ENCODE measurements at places on chromosomes 2 and 18.

DNA sequence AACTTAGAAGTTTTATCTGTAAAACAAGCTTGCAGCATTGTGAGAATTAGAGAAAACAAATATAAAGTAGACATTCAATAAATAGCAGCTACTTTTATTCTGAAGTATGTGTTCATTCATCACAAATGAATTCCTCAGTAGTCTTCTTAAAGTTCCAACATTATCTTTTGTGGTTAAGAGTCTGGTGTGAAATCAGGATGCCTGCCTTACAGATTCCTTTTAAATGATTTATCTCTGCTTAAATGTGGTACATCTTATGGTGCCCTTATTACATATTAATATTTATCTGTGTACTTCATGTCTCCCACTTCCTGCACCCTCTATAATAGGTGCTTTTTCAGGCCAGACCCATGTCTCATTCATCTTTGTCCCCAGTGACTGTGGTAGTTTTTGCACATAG, 595.0 kb downstream of the STK39 start:
- DNase-seq, result no peak

DNA sequence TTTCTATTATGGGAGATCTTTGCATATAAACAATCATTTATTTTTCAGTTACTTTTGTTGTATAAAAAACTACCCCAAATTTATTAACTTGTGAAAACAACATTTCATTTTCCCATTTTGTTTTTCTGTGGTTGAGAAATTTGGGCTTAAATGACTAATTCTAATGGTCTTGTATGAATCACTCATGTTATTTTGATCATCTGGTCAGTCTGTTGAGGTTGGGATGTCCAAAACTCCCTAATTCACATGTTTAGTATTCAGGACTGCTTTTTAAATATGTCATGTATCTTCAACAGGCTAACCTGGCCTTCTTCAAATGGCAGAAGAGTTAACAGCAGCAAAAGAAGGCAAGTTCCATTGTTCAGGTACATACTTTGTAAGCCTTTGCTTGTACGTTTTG, 788.1 kb downstream of the TRIB2 start:
- DNase-seq, result no peak

DNA sequence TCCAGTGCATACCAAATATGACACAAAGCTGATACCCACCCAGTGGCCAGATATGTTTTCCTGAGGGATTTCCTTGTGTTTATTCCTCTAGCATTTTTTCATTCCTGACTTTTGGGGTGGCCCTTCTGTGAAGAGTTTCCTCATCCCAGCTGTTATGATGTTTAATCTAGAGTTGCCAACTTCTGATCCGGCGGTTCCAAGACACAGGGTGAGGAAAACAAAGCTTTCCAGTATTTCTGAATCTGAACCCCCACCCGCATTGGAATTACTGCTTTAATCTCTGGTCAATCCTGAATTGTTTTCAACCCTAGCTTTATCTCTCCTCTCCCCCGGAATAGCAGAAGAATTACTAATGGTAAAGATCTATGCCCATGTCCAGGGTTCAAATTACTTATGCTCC, 39.2 kb upstream of the PNPT1 start:
- no peak for DNase-seq

DNA sequence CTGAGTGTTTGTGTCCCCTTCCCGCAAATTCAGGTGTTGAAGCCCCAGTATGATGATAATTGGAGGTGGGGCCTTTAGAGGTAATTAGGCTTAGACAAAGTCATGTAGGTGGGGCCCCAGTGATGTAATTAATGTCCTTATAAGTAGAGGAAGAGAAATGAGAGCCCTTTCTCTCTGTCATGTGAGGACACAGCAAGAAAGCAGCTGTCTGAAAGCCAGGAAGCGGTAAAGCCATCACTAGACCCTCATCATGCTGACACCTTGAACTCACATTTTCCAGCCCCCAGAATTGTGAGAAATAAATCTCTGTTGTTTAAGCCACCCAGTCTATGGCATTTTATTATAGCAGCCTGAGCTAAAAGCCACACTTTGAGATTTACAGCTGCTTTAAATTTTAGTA, 1580.0 kb downstream of the LRP1B start:
- no peak for DNase-seq

DNA sequence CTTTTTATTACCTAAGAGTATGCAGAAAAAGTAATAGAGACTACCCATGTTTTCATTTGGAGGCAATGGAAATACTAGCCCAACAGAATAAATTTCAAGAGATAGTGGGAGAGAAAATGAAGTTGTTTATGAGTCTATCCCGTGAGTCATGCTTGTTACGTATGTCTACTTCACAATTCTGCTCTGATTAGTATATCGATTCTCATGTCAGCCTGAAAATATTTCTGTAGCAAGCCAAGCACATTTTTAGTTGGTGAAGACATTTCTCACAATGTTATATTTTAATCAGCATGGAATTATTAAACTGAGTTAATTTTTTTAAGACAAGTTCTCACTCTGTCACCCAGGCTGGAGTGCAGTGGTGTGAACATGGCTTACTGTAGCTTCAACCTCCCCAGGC, 346.1 kb downstream of the RPRM start:
- DNase-seq, result no peak

- no peak for DNase-seq
Measured at GRCh38 chr2:14700753-14701152, 68.2 kb downstream of the LRATD1 start.

- peak; percentile 32 for DNase-seq
Measured at GRCh38 chr2:144461308-144461766, 58.6 kb downstream of the ZEB2 start.

- DNase-seq, result peak; percentile 32
Measured at GRCh38 chr18:59820663-59821062, 79.1 kb upstream of the PMAIP1 start.

GRCh38 chr2:239601880-239602279, 201.1 kb upstream of the HDAC4 start:
- no peak for DNase-seq

DNA sequence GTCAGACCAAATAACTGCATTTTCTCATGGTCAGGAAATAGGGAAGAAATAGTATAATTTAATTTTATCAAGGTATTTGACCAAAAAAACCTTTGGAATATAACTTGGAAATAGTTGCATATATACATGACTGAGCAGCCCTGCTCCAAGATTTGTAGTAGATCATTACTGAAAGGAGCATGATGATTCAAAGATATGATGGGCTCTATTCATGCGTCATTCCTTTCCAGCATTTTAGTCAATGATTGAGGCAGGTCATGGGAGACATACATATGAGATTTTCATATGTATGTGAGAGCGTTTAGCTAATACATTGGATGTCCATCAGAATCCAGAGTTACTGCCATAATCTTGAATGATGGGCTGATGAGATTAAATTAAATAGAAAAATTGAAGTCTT, 74.5 kb downstream of the CAB39 start:
- no peak for DNase-seq

GRCh38 chr2:503288-503999, 173.8 kb downstream of the TMEM18 start:
- DNase-seq, result no peak

DNA sequence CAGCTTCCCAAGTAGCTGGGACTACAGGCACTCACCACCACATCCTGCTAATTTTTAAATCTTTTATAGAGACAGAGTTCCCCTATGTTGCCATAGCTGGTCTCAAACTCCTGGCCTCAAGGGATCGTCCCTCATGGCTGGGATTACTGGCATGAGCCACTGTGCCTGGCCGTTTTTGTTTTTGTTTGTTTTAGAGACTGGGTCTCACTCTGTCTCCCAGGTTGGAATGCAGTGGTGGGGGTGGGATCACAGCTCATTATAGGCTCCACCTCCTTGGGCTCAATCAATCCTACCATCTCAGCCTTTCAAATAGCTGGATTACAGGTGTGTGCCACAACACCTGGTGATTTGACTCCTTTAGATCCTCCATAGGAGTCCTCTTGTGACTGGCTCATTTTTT, 19.5 kb upstream of the ZDBF2 start:
- no peak for DNase-seq

DNA sequence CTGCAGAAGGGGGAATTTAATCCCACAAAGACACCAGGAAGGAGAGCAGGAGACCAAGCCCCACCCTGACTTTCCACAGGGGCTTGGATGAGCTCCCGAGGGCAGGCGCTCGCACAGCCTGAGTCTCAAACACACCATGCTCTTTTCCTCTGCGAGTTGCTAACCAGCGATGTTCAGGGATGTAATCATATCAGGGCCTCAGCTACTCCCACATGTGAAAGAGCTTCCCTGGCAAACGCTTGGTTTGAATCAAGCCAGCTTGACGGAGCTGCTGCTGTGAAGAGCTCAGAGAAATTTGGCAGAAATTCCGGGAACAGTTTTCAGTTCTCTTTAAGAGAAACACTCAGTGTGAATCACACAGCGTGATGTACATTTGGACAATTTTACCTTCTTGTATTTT, 385.8 kb downstream of the GALR1 start:
- DNase-seq, result peak; percentile 92

DNA sequence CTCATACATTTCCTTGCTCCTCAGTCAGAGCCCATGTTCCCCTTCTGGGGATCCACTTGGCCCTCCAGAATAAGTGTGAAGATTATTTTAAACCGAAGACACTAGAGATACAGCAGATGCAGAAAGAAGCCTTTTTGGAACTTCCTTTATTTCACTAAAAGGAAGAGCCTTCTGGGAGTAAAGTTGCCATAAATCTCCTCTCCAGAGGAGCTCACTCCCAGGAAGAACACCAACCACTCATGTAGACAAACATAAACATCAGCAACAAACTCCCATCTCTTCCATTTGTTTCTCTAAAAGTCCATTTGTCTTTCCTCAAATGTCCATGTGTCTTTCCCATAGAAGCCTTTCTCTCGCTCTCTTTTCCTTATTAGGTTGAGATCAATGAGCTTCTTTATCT, 62.4 kb upstream of the MSH6 start:
- no peak for DNase-seq

DNA sequence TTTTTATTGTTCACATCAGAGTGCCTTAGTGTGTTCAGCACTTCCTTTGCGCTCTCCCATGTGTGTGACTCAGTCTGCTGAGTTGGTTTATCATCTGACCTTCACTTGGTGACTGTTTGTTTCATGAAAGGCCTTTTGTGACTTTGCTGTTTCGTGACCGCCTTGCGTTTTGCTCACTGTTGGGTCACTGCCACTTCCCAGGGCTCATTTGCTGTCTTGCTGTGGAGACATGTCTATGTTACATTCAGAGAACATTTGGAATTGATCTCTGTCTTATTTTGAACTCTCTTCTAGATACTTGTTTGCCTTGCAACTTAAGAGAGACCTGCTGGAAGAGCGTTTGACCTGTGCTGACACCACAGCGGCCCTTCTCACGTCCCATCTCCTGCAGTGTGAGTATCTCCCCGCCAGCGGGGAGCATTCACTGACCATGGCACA, 54.7 kb downstream of the FARP2 start:
- DNase-seq, result no peak

DNA sequence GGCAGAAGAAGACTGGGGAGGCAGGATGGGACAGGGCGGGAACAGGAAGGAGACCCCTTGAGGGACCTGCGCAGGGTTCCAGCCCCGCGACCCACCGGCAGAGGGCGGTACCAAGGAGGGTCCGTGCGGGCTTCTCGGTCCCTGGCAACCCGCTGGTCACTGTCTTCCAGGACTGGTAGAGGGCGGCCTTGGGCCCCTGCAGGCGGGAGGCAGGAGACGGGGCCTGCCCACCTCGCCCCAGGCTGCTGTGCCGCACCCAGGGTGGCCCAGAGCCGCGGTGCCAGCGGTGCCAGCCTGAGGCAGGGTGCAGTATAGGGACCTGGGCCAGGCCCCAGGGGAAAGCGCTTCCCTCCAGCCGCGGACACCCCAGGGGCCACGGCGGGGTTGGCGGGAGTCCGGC, 34.5 kb downstream of the NEURL3 start:
- DNase-seq, result no peak

GRCh38 chr2:161068670-161069069, 91.6 kb upstream of the TANK start:
- no peak for DNase-seq

GRCh38 chr2:19709553-19709952, 192.2 kb downstream of the TTC32 start:
- DNase-seq, result no peak

- peak; percentile 78 for DNase-seq
Measured at GRCh38 chr2:238425979-238426567, 654 bp upstream of the ASB1 start.

- no peak for DNase-seq
Measured at GRCh38 chr2:26666671-26667070, 25.5 kb upstream of the CIB4 start.

- no peak for DNase-seq
Measured at GRCh38 chr2:41937464-41937906, 110.3 kb upstream of the PKDCC start.

DNA sequence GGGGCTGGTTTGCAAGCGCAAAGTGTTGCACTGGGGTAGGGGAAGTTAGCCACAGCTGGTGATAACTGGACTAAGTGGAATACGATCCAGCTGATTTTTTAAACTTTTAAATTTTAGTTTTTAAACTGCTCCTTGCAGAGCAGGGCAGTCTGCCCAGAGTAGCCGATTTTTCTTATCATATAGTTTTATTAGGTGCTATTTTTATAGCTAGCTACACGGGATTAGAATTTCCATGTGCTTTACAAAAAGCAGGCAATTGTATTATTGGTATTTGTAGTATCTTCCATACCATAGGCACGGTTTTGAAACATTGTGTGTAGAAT, 9.6 kb downstream of the CPLX4 start:
- no peak for DNase-seq

DNA sequence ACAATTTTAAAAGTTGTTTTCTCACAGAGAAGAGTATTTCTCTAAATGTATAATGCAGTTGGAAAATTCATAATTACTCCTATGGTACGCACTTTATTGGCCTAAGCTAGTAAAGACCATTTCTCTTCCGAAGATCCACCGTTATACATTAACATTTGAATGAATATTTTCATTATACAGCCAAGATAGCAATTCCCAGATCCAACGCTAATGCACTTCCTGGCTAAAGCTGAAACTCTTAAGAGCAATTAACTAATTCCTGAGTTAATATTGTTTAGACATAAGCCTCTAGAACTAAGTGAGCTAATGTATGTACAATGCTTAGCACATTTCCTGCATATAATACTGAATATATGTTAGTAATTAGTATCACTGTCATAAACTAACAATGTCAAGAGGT, 56.2 kb downstream of the PDK1 start:
- DNase-seq, result peak; percentile 36

DNA sequence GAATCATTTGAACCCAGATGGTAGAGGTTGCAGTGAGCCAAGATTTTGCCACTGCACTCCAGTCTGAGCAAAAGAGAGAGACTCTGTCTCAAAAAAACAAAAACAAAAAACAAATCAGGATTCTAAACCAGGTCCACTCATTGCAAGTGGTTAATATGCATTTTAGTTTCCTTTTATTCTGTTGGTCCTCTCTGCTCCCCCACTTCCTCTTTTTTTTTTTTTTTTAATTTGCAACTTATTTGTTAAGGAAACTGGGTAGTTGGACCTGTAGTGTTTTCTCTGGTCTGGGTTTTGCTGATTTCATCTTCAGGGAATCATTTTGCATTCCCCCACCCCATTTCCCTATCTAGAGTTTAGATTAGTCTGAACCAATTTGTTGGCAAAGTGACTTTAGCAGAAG, 14.0 kb downstream of the FER1L5 start:
- no peak for DNase-seq

DNA sequence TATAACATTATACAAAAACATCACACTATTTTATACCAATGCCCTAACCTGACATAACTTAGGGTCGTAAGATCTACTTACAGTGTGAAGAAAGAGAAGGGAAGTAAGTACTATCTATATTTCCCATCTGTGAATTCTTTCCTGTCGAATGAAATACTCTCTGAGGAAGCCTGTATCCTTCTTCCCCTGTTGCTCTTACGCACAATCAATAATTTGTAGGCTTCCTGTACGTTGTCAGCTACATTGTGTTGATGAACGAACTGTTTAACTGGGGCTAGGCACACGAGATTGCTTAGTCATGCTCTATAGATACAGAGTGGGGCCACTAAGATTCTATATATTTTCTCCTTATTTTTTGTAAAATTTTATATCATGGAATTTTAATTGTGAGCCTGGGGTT, 1125.0 kb upstream of the CELF4 start:
- no peak for DNase-seq

All from skin of body (tissue), 3 donors.